ENCODE measurements at places on chromosomes 1 and 21.

- no peak for DNase-seq
Observed at GRCh38 chr1:214379236-214379970, 98.4 kb downstream of the SMYD2 start.

DNA sequence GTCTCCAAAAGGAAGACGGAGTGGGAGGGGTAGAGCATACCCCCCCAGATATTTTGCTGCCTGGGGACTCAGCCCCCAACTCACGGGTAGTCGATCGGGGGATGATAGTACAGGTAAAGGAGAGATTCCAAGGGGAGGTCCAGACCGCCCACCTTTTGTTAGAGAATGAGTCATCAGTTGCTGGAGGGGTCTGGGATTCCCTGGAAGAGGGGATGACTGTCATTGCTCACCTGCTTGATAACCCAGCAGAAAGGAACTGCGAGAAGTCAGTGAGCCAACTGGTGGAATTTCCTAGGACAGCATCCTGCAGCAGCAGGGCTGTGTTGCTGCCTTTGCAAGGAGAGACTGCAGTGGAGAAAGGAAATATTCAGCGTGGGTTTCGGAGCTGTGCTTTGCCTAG, 64.4 kb downstream of the MACF1 start:
- DNase-seq: no peak

DNA sequence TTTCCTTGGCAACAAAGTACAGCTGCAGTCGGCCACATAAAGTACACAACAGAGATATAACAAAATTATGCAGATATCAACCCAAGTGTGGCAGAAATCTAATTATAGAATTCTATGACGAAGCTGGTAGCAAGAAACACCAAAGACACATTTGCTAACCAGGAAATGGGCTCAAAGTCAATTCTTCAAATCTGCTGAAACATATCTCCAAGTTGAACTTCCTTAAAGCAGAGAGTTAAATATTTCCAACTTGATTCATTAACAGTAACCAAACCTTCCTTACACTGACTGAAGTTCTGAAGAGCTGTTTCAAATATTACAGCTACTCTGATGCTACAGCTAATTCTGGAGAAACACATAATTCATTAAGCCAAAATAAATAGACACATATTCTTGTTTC, 67.6 kb upstream of the SDC3 start:
- no peak for DNase-seq

DNA sequence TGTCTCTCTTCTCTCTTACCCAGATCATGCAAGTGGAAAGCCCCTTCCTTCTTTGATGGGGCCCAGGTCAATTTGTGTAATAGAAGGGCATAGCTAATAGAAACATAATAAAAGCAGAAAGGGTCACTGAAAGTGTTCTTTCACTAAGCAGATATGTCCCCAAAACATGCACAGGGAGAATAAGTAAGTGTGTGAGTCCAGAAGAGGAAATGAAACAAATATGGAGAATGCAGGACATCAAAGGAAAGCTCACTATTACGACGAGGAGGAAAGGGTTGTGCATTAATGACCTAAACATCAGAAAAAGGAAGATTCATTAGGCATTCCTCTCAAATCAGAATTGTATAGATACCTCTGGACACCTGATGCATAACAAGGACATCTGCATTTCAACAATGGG, 81.4 kb upstream of the SMYD2 start:
- DNase-seq: no peak

DNA sequence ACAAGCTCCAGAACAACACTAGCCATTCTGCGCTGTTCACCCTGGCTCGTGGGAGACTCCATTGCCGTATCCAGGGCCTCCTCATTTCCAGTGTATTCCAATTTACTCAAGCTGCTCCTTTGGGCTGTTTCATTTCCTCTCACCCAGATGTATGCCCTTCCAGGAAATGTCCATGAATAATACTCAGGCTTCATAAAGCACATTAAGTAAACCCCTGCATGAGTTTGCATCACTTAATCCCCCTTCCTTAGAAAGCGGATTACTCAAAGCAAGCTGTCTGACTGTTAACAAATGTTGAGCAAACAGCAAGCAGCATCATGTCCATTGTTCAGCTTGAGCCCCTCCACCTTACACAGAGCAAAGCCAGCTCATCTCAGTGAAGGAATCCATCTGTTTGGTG, 403.6 kb upstream of the PBX1 start:
- DNase-seq: no peak

DNA sequence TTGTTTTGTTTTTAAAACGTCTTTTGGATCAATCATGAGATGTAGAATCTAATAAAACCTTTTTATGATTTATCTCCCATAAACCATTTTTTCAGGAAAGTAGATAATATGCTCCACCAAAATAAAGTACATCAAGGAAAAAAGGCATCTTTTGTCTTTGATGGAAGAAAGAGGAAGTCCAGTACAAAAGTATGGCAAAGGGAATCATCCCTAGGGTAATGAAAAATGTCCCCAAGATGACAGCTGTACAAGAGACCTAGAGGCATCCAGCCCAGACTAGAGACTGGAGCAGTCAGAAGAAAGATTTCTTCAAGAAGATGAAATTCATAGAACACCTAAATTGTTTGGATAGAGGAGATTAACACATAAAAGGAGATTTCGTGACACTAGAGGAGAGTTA, 32.3 kb upstream of the GFI1 start:
- DNase-seq: no peak

- no peak for DNase-seq
Observed at GRCh38 chr21:33964706-33965325, 49.2 kb upstream of the ATP5PO start.

- no peak for DNase-seq
Observed at GRCh38 chr1:33155877-33156538, 25.8 kb downstream of the TRIM62 start.

GRCh38 chr1:158818975-158819431, 12.1 kb upstream of the MNDA start:
- DNase-seq: no peak

- DNase-seq: no peak
Observed at GRCh38 chr21:46018615-46019014, 37.0 kb downstream of the COL6A1 start.

- no peak for DNase-seq
Observed at GRCh38 chr21:42148584-42148983, 70.4 kb upstream of the ABCG1 start.

DNA sequence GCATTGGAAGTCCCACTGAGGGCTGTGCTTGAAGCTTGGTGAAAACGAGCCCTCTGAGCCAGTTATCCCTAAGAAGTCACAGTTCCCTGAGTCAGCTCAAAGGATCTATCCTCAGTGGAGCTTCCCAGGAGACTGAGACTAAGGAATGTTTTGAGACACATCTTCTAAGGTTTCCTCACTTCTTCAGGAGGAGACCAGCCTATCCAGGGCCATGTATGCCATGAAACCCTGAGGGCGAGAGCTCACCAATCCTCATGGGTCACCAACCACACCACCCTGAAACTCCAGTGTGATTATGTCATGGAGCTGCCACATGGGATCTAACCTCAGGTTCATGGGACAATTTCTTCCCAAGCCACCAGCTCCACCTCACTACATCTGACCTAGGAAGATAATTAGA, 7.6 kb upstream of the TIE1 start:
- DNase-seq: no peak

DNA sequence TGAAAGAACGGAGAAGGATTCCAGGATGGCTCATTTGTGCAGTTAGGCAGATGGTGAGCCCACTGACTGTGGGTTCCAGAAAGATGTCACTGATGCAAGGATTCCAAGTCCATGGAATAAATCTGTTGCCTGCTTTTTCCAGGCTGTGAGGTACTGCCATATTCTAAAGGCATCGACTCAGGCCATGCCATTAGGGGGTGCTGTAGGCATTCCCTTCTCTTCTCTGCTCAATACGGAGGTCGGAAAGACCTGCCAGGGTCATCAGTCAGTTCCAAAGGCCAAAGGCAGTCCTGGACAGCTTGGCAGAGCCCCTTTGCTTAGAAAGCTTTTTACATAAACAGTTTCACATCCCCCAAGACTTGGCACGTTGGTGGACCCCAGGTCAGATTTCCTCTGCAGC, 31.7 kb upstream of the TMEM125 start:
- no peak for DNase-seq

DNA sequence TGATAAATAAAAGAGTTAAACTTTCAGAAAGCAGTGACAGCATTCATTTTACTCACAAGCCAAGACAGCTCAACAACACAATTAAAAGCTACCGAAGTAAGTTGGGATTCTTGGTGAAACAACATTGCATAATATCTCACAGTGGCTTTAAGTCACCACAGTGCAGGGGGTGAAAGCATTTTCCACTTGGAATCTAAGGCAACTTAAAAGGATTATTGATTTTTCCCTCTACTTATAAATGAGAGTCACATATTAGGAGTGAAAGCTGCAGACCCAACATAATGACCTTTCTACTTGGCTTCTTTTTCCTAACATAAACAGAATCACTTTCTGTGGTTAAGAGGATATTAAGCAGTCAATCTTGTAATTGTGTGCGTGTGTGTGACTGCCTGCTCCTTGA, 536.6 kb upstream of the CXADR start:
- DNase-seq: no peak

GRCh38 chr1:232704694-232705680, 75.1 kb upstream of the SIPA1L2 start:
- no peak for DNase-seq

GRCh38 chr1:184424157-184424556, 37.3 kb downstream of the C1orf21 start:
- no peak for DNase-seq

DNA sequence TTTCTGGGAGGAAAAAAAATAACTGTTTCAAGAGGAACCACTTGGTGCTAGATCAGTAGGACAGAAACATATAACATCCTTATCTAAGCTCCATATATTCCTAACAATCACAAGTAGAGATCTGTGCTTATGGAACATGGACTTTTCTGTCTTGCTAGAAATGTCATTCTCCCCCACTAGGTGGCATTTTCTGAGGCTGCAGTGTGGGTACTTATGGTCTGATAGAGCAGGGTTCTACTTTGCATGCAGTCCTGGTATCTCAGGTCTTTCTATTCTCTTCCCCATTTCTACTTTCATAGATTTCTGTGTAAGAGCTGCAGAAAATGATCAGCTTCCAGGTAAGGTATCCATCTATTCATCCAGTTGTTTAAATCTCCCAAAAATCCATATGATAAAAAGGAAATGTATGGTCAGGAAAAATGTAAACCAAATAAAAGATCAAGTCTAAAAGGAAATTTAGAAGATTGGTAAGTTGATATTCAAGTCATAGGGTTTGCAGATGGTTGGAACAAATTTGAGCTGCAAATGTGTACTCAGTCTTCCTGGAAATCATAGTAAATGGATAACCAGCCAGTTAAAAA, 1.5 kb downstream of the ZNF684 start:
- no peak for DNase-seq

DNA sequence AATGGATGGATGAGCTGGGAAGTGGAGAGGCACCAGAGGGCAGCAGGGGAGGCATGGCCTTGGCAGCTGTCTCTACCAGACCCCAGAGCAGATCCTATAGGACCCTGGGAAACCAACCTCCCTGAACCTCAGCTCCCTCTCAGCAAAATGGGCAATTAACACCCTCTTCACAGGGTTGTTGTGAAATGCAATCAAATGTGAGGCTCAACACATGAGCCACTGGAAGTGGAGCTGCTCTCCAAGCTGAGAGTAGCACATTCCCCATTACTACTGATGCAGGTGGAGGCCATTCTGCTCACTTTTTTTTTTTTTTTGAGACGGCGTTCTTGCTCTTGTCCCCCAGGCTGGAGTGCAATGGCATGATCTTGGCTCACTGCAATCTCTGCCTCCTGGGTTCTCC, 6.5 kb upstream of the SYNC start:
- DNase-seq: no peak

DNA sequence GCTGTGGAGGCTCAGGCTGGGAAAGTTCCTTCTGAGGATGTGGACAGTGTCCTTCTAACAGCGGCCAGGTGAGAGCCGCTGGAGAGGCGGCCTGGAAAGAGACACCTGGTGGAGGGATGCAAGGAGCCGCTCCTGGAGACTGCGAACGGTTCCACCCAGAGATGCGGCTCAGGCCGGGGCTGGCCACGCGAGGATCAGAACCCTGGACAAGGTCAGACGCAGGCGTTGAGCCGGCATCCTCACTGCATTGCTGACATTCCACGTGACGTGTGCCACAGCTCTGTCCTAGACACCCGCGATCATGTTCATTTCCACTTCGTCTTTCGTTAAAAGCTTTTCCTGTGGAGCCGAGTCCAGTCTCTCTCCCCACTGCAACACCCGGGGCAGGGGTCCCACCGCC, 28.8 kb downstream of the CFAP74 start:
- no peak for DNase-seq

- no peak for DNase-seq
Observed at GRCh38 chr21:38439426-38439825, 58.9 kb downstream of the ERG start.

- no peak for DNase-seq
Observed at GRCh38 chr1:29633771-29634170, 397.4 kb downstream of the PTPRU start.

GRCh38 chr1:207025146-207025880, 7.2 kb downstream of the C1orf116 start:
- no peak for DNase-seq

DNA sequence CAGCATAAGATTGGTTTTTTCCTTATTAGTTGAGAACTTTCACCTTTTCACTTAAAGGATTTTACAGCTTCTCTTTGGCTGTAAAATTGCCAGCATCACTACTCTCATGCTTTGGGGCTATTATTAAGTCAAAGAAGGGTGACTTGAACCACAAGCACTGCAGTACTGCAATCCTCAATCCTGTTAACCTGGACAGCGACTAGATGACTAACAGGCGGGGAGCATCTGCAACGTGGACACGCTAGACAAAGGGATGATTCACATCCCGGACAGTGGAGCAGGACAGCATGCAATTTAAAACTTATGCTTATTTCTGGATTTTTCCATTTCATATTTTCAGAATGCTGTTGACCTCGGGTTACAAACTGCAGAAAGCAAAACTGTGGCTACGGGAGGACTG, 8.1 kb downstream of the ARV1 start:
- DNase-seq: no peak

All from activated CD8-positive, alpha-beta memory T cell treated with anti-CD3 and anti-CD28 coated beads for 4 hours (primary cell).